SW 1271 (cell line): ENCODE measurements at places on chromosomes 1 and 21.

DNA sequence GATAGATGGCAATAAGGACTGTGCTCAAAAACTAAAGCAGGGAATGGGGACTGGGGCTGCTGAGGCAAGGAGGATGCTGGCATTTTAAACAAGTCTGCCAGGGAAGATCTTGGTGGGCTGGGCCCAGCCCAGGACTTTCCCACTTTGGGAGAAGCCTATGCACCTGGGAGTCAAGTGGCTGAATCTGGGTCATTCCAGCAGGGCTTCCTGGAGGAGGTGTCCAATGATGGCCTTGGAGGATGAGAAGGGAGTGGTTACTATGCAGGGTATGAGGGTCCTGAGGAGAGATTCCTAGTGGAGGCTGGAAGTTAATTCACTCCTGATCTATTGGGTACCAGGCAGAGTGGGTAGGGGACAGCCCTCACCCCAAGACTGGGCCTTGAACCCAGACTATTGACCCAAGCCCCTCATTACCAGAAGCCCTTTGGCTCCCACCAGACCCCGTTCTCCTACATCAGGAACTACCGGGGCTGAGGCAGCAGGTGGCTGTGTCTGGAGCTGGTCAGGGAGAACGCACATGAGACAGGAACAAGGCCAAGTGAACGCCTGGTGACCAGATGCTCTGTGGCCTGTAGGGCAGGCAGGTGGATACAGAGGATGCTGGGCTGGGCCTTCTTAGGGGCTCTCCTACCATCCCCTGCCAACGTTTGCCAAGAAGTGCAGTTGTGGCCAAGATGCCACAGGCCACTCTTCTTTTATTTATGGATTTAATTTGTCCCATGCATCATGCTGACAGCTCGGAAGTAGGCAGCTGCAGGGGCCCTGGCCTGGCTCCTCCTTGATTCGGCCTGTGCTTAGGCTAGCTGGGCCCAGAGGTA is 18.3 kb upstream of the LRP8 start:
- no peak for DNase-seq

GRCh38 chr1:17276568-17276967 is 27.7 kb downstream of the PADI3 start:
- no peak for DNase-seq

- no peak for DNase-seq
These were observed 40.9 kb upstream of the METTL18 start for GRCh38 chr1:169835647-169836046.

DNA sequence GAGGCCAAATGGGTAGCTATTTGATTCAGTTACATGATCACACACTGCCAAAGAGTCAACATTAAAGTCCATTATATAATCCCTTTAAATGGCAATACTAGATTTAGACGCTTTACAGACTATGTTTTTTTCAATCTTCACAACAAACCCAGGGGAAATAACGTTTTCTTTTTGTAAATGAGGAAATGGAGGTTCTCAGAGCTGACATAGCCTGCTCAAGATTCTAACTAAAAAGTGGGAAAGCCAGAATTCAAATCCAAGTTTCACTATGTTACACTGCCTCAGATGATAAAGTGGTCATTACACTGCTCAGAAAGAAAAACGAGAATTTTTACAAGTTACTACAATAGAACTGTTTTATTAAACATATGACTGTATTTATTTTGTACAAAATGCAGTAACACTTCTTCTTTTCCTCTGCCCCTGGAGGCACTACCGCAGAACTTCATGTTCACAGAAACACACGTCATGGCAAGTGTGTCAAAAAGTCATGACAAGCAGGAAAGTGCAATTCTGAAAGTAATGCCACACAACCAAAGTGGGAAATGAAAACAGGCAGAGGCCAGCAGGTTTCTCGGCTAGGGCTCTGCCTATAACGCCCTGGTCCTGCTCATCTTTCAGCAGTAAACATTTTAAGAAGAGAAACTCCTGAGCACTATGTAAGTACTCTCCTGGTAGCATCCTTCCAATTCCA is 19.0 kb downstream of the THEMIS2 start:
- DNase-seq, result no peak

DNA sequence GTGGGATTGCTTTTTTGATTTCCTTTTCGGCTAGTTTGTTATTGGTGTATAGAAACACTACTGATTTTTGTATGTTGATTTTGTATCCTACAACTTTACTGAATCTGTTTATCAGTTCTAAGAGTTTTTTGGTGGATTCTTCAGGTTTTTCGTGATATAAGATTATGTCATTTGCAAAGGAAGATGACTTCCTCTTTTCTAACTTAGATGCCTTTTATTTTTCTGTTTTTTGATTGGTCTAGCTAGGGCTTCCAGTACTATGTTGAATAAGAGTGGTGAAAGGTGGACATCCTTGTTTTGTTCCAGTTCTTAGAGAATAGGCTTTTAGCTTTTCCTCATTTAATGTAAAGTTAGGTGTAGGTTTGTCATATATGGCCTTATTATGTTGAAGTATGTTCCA is 13.1 kb upstream of the NHLH2 start:
- DNase-seq, result no peak

DNA sequence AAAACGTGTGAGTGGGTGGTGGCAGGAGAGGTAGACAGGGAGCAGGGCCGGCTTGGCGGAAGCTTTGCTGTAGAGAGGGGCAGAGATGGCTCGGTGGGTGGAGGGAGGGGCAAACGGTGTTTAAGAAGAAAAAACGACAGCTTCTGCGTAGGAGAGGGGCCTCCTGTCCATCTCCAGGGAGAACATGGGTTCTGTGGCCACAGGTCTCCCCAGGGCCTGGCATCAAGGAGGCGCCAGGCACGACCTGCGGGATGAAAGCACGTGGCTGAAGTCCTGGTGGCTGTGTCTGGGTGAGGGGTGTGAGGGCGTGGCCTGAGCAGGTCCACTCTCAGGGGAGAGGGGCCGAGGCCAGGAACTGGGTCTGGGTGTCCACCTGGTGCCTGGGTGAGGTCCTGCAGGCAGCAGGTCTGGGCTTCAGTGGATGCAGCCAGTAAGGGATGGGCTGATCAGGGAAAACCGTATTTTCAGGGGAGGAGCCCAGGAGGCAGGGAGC is 940 bp upstream of the PRKCZ start:
- peak; percentile 38 for DNase-seq

DNA sequence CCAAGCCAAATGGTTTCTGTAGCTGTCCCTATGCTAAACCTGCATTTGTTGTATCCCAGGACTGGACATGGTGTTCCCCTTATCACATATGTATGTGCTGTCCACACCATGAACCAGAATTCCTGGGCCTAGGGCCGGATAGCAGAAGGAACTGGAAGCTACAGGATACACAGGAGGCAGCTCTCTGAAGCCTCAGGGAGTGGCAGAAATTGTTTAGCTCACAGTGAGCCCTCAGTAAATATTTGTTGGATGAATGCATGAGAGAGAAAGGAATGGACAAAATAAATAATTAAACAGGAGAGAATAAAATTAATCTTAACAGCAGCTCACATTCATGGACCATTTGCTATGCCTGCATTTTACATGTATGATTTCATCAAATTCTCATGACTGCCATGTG is 2.1 kb downstream of the NIPAL3 start:
- no peak for DNase-seq

DNA sequence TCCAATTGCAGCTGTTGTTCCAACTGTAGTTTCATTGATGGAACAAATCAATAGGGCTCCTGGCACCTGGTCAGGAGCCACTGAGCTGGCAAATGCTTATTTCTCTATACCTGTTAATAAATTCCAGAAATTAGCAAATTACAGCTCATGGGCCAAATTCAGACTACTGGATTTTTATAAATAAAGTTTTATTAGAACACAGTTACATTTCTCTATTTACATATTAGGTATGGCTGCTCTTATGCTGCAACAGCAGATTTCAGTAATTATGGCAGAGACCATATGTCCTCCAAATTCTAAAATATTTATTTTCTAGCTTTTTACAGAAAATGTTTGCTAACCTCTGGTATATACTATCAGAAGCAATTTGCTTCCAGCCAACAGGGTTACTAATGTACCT is 47.8 kb downstream of the DUSP10 start:
- no peak for DNase-seq

DNA sequence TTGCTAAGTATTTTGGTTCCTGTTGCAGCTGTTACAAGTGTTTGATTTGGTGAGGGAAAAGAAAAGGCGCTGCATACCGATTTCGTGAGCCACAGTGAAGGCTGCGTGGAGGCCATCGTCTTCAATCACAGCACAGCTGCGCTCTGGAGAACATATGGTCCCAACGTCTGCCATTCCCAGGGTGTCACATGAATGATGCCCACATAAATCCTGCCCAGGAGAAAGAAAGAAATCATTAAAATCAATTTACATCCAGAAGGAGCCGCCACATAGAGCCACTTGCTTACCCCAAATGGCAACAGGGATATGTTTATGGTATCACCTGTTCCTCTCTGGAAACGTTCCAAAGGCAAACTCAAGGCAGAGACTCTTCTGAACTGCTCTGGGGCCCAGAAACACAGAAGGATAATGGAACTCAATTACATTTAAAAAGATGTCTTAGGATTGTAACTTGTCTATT is 12.2 kb downstream of the ADAMTS5 start:
- no peak for DNase-seq

DNA sequence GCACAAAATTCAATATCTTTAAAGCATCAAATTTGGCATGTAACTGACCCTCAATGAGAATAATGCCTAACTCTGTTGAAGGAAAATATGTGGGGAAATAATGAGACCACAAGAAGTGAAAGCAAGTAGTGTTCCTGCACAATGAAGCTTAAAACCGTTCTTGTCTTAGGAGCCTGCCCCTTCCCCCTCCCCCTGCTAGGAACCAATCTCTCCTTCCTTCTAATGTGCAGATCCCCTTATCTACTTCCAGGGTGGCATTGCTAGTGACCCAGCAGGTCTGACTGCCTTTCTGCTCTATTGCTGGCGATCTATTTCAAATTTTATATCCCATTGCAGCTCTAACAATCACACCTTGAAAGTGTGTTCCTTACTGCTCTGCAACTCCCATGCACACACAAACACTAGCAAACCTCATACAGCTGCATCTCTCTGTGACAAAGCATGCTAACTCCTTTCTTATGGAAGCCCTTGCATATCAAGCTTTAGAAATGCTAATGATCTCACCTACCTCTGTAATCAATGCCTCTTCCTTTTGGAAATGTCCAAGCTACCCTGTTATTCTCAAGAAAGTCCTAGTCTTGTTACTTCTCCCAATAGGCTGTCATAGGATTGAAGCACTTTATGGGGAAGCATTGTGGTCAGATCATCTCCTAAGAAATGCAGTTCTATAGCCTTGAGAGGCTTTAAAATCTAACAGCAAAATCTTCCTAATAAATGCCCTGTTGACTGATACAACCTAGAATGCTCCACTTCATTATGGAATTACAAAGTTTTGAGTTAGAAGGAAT is 26.5 kb downstream of the BCL9 start:
- no peak for DNase-seq

- DNase-seq, result no peak
These were observed 187.5 kb upstream of the PLXNA2 start for GRCh38 chr1:208431721-208432120.

GRCh38 chr1:109864930-109865612 is 45.6 kb upstream of the CSF1 start:
- DNase-seq, result no peak

DNA sequence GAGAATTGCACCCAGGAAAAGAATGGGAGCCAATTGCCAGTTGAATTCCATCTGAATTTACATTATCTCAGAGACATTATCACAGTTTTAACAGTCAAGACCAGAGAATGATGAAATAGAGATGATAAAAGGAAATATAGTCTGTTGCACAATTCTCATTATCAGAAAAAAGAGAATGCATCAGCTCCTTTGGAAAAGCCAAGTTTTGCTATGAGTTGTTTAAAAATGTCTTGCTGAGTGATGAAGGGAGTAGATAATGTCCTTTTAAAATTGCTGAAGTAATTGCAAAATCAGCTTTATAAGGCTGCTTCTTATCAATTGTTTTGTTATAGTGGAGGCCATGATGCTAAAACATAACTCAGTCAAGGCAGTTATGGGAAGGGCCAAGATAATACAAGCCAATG is 37.9 kb upstream of the EEIG2 start:
- no peak for DNase-seq

DNA sequence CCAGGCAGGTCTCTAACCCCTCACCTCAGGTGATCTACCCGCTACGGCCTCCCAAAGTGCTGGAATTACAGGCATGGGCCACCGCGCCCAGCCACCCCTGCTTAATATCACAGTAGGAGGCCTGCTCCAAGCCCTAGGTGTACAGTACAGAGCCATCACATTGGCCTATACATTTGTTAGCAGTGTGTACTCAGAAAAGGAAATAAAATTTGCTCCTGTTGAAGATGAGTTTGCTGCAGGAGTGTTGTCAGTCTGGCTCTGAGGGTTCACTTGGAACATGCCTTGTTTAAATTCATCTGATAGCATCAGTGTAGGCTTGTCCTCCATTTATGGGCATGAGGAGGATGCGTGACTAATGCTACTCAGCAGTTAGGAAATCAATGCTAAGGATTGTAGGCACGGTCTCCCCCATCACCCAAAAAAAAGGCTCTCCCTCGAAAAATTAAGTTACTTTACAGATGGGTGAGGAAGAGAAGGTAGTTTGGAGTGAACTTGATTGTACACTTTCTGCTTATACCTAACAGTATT is 4.6 kb upstream of the ENAH start:
- DNase-seq, result no peak

DNA sequence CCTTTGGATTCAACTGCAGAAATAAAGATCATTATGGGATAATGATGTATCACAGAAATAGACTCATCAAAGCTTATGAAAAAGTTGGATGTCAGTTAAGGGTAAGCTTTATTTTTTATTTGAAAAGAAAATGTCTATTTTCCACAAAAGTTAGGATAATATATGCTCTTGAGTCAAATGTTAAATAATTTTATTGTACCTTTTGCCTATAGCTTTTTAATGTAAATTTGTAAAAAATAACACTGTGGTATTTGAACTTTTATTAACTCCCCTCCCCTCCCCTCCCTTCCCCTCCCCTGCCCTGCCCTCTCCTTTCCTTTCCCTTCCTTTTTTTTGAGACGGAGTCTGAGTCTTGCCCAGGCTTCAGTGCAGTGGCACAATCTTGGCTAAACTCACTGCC is 24.9 kb downstream of the MORC3 start:
- DNase-seq, result no peak

DNA sequence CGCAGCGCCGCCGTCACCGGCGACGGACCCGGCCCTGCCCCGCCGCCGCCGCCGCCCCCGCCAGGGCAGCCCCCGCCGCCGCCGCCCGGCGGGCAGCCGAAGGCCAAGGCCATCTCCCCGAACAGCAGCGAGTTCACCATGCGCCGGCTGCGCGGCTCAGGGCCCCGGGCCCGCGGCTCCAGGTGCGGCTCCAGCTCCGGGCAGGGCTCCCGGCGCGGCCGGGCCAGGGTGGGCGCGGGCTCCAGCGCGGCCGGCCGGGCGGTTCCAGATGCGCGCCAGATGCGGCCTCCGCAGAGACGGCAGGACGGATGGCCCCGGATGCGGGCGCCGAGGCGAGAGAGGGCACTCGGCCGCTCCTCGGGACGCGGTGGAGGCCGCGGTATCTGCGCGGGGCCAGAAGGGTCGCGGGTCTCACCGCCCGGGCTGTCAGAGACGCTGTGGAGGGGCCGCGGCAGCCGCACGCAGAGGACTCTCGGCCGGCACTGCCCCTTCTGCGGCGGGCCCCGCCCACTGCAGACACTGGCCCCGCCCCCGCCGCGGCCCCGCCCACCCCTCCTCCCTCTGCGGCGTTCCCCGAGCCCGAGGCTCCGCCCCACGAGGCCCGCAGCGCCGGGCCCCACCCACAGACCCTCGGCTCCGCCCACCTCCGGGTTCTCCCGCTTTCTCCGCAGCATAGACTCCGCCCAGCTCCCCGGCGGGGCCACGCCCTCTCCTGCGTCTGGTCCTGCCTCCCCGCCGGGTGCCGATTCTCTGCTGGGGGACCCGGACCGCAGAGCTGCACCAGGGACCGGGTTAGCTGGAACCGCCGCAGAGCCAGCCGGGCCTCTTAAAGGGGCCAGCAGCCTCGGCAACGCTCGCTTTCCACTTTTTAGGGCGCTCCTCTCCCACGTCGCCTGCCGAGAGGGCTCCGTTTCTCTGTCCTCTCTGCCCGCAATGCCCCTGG is at the start of gene IFFO2:
Gene IFFO2 (minus strand): TSS at position 484 of the 943 bp plus-strand sequence. CDS start 344 bp downstream, at position 140.
- peak; percentile 80 for DNase-seq
